Stimulated activated CD8-positive, alpha-beta memory T cell treated with anti-CD3 and anti-CD28 coated beads, Interleukin-2, amount 100 ng/mL, for 1 hour (primary cell): ENCODE measurements at places on chromosomes 3 and 15.

DNA sequence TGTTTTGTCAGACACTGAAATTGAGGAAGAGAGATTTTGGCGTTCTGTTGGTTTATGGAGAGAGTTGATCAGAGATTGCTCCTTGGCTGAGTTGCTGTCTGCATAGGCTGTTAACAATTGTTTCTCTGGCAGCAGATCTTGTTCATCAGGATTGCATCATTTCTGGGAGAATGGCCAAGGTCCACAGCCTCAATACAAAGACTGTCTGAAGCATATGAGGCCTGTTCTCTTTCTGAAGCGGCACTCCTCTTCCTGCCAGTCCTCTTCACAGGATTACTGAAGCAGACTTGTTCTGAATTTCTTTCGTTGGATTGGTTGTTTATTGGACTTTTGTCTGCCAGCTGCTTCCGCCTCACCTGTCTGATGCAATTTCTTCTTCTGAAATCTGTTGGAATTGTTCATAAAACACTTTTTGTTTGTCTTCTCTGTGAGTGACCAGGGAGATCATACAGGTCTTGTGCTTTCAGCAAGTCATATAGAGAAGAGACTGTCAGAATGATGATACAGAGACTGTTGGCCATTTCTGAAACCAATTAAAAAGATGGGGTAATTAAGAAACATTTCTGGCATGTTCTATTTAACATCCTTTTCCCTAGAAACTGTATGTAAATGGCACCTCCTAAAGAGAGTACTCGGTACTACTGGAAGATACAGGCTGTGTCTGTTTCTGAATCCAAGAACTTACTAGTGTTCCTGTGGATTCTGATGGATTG, 25.5 kb downstream of the SETD5 start:
- DNase-seq = no peak

- no peak for DNase-seq
Observed at GRCh38 chr15:25090073-25090733, 135.4 kb downstream of the SNRPN start.

- DNase-seq = no peak
Observed at GRCh38 chr3:183586477-183586876, 31.0 kb upstream of the KLHL6 start.

DNA sequence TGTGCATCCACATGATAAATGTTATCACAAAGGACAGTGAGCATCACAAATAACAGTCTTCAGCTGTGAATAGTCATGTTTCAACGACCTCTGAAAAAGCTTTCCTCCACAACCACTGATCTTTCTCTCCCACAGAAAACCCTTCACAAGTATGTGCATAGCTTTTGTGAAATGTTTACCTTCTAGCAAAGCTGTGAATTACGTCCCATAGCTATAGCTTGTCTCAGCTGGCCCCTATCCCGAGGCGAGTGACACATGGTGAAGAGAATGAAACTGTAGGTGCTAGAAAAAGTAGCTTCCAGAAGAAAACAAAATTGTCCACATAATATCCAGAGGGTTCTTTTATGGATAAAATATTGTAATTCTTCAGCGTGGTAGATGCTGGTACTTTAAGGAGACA, 182.0 kb downstream of the FGF12 start:
- DNase-seq = no peak

GRCh38 chr3:105880681-105881290, 12.0 kb upstream of the CBLB start:
- no peak for DNase-seq

- no peak for DNase-seq
Observed at GRCh38 chr15:97683831-97684230, 276.7 kb upstream of the ARRDC4 start.

DNA sequence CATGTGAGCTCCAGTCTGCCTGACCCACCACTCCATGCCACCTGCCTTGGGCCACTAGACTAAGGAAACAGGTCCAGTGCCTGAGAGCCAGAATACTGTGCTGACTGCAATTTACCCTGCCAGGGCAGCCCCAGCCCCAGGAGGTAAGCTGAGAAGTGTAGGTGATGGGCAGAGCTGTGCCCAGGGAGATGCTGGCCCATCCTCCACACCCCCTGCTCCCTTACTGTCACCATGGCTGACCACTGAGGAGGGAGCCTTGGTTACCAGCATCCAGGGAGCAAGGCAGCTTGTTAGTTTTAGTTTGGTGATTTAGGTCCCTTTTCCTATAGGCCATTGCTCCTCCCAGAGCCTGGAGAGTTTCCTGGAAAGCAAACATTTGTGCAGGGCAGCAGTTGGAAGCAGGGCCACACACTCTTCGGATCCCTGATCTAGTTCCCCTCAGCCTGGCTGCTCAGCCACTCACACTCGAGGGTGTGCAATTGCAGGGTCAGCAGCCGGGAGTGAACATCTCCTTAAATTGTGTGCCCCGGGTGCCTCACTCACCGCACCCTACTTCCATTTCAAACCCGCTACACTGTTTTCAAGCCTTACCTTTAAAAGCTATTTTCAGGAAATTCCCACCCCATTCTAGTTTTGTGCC, 2.0 kb downstream of the GALNT15 start:
- DNase-seq = no peak

- no peak for DNase-seq
Observed at GRCh38 chr3:43326891-43327581, 40.7 kb downstream of the SNRK start.

GRCh38 chr3:89622063-89622700, 514.8 kb downstream of the EPHA3 start:
- no peak for DNase-seq

DNA sequence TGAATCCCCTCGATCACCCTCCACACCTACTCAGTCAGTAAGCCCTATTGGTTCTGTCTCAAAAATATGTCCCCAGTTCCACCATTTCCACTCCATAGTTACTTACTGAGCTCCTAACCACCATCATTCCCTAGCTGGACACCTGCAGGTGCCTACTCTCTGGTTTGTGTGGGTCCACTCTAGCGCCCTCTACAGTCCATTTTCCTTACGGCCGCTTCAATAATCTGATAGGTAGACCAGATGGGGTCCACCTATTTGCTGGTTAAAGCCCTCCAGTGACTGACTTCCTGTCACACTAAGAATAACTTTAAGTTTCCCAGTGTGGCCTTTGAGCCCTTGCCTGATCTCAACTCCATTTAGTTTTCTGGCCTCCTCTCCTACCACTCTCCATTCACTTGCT, 5.0 kb downstream of the GXYLT2 start:
- DNase-seq = no peak

- no peak for DNase-seq
Observed at GRCh38 chr15:67092752-67093503, 27.5 kb downstream of the SMAD3 start.

- no peak for DNase-seq
Observed at GRCh38 chr15:57649138-57649537, 57.4 kb upstream of the POLR2M start.

DNA sequence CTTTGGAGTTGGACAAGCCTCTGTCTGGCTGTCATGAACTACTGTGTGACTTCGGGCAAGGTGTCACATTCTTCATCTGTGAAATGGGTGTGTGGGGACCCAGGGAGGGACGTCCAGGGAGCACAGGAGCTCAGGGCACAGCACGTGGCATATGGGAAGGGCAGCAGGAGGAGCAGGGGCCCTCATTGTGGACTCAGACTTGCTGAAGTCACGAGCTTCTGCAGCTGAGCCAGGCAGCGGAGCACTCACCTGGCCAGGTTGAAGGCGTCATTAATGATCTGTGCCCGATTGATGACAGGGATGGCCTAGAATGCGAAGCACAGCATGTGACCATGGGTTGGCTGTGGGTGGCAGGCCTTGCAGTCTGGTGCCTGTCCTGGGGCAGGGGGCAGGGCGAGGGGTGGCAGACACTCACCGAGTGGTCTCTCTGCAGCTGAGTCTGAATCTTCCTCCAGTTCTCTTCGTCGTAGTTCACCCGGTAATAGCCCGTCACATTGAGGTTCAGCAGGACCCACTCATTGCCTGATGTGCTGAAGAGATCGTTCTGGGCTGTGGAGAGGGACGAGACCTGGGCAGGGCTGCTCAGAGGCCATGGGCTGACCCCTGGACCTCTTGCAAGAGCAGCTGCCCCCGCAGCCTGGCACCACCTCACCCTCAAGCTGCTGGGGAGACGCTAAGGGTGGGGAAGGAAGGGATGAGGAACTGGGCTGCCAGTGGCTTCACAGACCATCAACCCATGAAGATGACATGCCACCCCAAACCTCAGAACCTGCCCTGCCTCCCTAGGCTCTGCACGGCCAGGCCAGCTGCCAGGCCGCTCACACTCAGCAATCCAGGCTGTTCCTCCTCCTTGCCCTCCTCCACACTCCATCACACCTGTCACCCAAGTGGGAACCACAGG, 15.4 kb downstream of the ANPEP start:
- no peak for DNase-seq

- DNase-seq = no peak
Observed at GRCh38 chr3:4065085-4065484, 238.1 kb upstream of the SETMAR start.

- no peak for DNase-seq
Observed at GRCh38 chr3:112519424-112520001, 20.2 kb upstream of the BTLA start.
